Endodermal cell (in vitro differentiated cells): ENCODE measurements at places on chromosomes 2 and 18. TPM values are rescaled to one million over a fixed set of nuclear protein-coding genes. Genes with fewer than 3 reads are reported as not detected.

The OTOS gene
- total RNA-seq = not detected in 3 replicates

The DSC1 gene
- not detected in 2 replicates for total RNA-seq

The ADGRF3 gene
- 0.27 and 0.35 TPM in 2 replicates for total RNA-seq

The NIFK gene
- 88.5 and 103 TPM in 2 replicates for total RNA-seq

GRCh38 chr18:32771871-32772580 is 797 bp downstream of the KLHL14 start:
- H3K4me1 ChIP-seq = no peaks in the 10 kb centered on the region
- H3K36me3 ChIP-seq = no peaks in the 10 kb centered on the region
- H3K27ac ChIP-seq = no peak overlapping the region
- DNase-seq = peak; percentile 83

- no peak for DNase-seq
- H3K27me3 ChIP-seq = no peaks in the 10 kb centered on the region
- H3K27ac ChIP-seq = no peak overlapping the region
- no peaks in the 10 kb centered on the region for H3K4me1 ChIP-seq
- H3K36me3 ChIP-seq = no peaks in the 10 kb centered on the region
- no peak overlapping the region for H3K4me3 ChIP-seq
These were observed 74.2 kb downstream of the CD8B2 start for GRCh38 chr2:106561356-106561755.
